ENCODE measurements at places on chromosomes 12 and 14. TPM values are rescaled to one million over a fixed set of nuclear protein-coding genes. Genes with fewer than 3 reads are reported as not detected.
A peak's percentile ranks its signal among the peaks of the same experiment; 100 is the strongest.

DNA sequence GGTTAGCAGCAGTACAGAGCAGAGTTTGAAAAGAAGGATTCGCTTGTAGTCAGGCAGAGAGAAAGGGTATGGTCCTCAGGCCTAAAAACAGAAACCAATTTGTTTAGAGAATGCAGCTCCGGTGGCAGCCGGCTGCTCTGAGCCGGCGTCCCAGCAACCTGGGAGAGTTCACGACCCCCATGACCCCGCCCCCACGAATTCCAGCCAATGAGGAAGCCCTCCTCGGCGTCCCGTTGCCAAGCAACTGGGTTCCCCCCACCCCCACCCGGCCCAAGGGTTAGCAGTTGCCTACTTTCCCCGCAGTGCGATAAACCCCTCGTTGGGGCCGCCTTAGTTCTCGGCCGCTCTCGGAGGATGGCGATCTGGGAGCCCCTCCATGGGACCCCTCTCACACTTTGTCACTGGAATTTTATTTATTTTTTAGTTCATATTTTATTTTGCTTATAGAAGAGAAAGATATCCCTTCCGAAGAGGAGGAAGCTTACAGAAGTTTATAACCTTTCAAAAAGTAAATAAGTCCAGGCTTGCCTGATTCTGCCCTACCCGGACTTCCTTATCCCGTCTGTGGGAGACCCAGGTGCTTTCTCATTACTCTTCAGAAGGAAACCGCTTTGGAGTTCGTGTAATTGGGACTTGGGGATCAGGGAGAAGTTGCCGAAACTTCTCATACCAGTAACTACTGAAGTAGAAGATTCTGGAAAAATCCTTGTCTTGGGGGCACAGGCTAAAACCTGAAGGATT is at the start of gene CCDC60:
Gene CCDC60 (plus strand): TSS at position 300 of the 741 bp plus-strand sequence. CDS start 448 bp downstream, outside the sequence.
- DNase-seq: no peak

- no peak for DNase-seq
Observed at GRCh38 chr14:74008843-74009499, 10.1 kb downstream of the ENTPD5 start.

Gene WASHC3
- 28.6 TPM for total RNA-seq

Gene MYO1H
- total RNA-seq: not detected

DNA sequence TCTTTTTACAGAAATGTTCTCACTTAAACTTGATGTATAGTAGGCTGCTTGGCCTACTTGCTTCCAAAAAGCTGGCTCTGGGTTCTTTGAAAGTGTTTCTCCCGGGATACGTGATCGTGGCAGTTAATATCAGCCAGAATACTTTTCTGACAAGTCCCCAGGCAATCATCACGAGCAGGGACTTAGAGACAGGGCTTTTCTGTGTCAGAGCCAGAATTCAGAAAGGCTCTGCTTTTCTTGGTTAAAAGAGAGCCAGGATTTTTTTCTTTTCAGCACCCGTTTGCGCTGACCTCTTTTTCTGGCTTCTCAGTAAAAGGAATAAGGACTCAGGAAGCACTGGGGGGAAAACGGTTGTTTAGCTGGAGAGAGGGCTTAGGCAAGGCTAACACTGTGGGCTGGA is 57.8 kb upstream of the ARHGAP5 start:
- DNase-seq: peak; percentile 21

Gene DICER1
- 48.0 TPM for total RNA-seq

DNA sequence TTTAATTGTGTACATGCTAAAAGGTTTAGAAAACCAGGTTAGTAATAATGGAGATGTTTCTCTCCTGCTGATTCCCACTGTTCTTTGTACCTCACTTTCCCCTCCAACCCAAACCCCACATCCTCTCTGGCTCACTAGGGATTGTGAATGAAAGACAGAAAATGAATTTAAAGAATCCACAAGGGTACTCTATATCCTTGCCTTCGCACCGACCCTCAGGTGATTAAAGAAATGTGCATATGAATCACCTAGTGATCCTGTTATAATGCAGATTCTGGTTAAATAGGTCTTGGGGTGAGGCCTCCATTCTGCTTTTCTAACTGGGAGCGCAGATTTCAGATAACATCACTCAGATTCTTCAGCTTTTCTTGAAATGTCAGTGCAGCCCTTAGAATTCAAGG is 84.3 kb upstream of the OTX2 start:
- DNase-seq: no peak

- DNase-seq: no peak
Observed at GRCh38 chr12:110688446-110689280, at the start of gene HVCN1. Gene HVCN1 (minus strand): TSS chr12:110689115. CDS start chr12:110683245, 5,870 bp downstream.

Gene PDZRN4
- total RNA-seq: not detected

DNA sequence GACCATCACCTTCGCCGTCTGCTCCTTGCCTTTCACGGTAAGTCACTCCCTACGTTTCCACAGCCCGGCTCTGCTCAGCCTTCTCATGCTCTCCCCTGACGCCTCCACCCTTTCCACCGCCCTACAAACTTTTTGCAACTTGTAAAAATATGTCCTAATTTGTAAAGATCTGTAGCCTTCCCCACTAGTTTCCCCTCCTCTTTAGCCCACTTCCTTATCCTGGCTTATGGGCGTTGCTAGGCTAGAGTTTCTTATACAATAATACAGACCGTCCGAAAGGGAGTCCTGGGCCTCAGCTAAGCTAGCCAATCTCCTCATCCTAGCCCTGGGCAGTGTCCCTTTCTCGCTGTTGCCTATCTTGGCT is 1.2 kb downstream of the PTGER2 start:
- DNase-seq: no peak

Gene TMEM30B
- not detected for total RNA-seq

GRCh38 chr14:66216763-66217162 is 269.4 kb upstream of the CCDC196 start:
- DNase-seq: no peak

GRCh38 chr12:94725375-94726168 is 75.2 kb upstream of the TMCC3 start:
- DNase-seq: no peak

- DNase-seq: peak; percentile 12
Observed at GRCh38 chr14:76546426-76547221, 170.7 kb downstream of the ESRRB start.

DNA sequence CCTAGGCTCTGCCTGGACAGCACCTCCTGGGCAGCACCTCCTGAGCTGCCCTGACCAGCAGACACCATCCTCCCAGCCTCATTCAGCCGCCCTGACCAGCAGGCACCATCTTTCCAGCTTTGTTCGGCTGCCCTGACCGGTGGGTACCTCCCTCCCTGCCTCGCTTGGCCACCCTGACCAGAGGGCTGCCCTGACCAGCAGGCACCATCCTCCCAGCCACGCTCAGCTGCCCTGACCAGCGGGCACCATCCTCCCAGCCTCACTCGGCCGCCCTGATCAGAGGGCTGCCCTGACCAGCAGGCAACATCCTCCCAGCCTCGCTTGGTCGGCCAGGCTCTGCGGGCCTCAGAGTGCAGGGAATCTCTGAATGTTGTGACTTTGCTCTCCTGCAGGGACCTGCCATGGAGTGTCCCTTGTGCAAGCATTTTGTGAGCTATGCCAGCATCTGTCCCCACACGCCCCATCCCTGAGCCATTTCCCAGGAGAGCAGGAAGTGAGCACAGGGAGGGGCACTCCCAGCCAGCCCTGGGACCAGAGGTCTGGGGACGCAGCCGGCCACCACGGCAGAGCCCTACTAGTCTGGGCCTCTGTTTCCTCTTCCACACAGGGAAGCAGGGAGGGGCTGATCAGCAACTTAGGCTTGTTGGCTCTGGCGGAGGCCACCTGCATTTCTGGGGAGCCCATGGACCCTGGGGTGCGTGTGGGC is 265.5 kb downstream of the SEC23A start:
- no peak for DNase-seq

Gene CLEC7A
- not detected for total RNA-seq

Gene GLI1
- 6.4 TPM for total RNA-seq
